ENCODE measurements at places on chromosomes 3 and 15. TPM values are rescaled to one million over a fixed set of nuclear protein-coding genes. Genes with fewer than 3 reads are reported as not detected.

- no peak for DNase-seq
Observed at GRCh38 chr3:17554078-17554477, 188.4 kb downstream of the TBC1D5 start.

DNA sequence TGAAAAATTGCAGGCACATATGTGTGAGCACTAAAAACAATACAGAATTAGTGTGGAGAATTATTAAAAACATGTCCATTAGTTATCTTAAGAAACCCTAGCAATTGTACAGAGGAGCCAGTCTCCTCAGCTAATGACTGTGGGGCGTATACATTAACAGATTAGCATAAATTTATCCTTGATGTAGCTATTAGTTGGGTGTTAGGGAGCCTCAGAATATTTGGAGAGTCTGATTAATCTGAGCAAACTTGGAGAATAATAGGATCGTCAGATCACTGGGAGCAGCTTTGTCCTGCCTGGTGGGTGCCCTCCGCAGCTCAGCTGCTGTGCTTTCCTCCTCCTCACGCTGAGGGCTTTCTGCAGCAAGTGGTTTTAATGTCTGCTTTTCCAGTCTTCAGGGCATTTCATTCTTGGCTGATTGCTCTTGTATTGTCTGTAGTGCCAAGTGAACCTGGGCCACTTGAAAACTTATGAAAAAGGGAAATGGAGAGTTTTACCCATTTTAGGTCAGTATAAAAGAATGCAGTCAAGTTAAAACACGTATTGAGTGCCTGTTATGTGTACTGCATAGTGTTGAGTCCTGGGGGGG, 417.4 kb upstream of the SEMA6D start:
- DNase-seq: no peak

DNA sequence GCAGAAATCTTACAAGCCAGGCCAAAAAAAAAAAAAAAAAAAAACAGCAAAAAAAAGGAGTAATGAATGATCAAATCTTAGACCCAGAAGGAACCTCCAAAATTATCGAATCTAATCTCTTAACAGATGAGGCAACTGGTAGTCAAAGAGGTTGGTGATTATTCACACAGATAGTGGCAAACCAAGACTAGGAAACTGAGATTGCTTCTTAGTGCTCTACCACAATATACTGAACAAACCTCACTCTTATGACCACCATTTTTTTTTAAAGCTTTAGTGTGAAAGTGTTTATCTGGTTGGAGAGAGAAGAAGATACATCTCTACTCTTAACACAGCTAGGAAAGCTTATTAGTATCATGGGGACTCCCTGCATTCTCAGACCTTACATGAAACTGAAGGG, 17.3 kb downstream of the ATOSA start:
- no peak for DNase-seq

- no peak for DNase-seq
Observed at GRCh38 chr3:152054315-152054714, 180.9 kb downstream of the SUCNR1 start.

WDR49 gene
- total RNA-seq: not detected

LDHAL6B gene
- total RNA-seq: not detected

Measured in natural killer cell treated with Interleukin-12 subunit alpha and Interleukin-12 subunit beta and Interleukin-15 and Interleukin-18, amount 100 ng/mL, for 72 hours (primary cell).